ENCODE measurements at places on chromosomes 13 and 19. TPM values are rescaled to one million over a fixed set of nuclear protein-coding genes. Genes with fewer than 3 reads are reported as not detected.

Gene ZNF160
- 24.2 TPM for total RNA-seq

DNA sequence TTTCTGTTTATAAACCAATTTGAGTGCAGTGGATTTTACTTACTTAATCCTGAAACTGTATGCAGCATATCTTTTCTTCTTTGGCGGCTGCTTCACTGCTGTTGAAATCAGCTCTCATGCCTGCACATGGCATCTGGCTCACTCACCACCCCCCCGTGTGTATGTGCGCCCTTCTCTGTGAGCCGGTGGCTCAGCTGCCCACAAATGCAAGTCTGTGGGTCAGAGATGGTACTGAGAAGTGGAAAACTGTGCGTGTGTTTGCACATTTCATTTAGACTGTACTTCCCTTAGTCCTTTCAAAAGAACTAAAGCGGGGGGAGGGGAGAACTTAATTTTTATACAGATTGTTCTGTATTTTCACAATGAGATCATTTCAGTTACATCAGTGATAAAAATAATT is 307.6 kb downstream of the SHISA2 start:
- no peak for DNase-seq

DNA sequence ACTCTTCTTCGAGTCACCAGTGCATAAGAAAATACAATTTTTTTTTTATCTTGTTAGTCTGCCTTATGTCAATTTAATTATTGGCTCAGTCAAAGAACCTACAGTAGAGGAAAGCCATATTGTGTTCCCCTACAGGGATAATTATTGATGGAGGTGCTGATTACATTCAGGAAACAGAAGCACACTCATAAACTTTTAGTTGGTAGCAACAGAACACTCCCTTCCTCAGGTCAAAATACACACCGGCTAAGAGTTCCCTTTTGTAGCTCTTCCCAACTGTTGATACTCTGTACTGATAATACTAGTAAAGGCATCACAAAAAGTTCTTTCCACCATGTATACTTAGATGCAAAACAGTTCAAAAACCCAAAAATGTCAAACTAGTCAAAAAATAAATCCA is 18.4 kb downstream of the FOXO1 start:
- no peak for DNase-seq

- no peak for DNase-seq
Measured at GRCh38 chr13:26614721-26615120, 57.2 kb downstream of the WASF3 start.

- no peak for DNase-seq
Measured at GRCh38 chr19:33390101-33390907, 16.8 kb downstream of the CEBPG start.

GRCh38 chr19:17582613-17583012 is 27.2 kb downstream of the COLGALT1 start:
- no peak for DNase-seq

DNA sequence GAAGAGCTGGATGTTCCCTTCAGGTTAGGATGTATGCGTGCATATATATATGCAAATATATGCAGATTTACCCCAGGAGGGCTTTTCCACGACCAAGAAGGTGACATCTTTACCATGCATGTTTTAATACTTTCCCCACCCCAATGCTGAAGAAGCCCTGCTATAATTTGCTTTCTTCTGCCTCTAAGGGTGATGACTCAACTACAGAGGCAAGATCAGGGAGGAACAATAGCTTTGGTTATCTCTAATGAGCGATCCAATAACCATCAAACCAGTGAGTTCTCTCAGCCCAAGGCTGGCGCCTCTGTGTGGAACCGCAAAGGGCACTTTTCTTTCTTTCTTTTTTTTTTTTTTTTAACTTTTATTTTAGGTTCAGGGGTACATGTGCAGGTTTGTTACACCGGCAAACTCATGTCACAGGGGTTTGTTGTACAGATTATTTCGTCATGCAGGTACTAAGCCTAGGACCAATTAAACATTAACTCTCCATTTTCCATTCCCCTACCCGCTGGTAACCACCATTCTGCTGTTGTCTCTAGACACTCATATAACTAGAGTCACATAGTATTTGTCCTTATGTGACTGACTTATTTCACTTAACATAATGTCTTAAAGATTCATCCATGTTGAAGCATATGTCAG is 25.7 kb upstream of the UBE2L5 start:
- DNase-seq, result no peak

Measured in glomerular endothelial cell (primary cell).